Stimulated activated CD4-positive, alpha-beta T cell treated with anti-CD3 and anti-CD28 coated beads, TNF-alpha, amount 100 ng/mL, for 24 hours (primary cell): ENCODE measurements at places on chromosomes 1 and 21.

DNA sequence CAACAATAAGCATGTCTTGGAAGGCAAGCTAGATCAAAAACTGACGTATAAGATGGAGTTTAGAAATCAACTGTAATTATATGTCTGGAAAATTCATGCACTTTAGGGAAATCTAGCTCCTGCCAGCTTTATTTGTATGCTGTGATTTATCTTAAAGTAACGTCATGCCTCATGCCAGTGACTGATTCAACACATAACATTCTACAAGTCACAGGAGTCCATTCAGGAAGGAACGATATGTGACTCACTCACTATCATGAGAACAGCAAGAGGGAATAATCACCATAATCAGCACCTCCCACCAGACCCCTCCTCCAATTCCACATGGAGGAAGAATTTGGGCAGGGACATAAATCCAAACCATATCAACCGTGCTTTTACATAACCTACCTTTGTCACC, 682.4 kb upstream of the ADAMTS5 start:
- no peak for DNase-seq

- DNase-seq = no peak
These were observed 742.6 kb upstream of the CXADR start for GRCh38 chr21:16770266-16770665.

DNA sequence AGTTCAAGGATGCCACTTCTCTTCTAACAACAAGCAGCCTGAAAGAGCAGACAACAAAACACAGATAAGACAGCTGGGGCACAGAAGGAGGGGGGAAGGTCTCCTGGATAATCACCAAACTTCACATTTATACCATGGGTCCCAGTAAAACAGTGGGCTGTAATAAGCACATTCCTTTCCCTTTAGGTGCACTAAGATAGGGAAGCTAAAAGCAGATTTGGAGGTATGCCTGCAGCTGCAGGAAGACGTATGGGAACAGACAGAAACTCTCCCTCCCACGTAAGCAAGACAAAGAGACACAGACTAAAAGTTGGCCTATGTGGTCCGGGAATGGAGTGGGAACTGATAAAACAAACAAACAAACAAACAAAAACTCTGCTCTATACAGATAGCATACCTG, 612.1 kb downstream of the MRPL39 start:
- DNase-seq = no peak

- DNase-seq = no peak
These were observed 10.4 kb downstream of the MPZ start for GRCh38 chr1:161299347-161299746.

DNA sequence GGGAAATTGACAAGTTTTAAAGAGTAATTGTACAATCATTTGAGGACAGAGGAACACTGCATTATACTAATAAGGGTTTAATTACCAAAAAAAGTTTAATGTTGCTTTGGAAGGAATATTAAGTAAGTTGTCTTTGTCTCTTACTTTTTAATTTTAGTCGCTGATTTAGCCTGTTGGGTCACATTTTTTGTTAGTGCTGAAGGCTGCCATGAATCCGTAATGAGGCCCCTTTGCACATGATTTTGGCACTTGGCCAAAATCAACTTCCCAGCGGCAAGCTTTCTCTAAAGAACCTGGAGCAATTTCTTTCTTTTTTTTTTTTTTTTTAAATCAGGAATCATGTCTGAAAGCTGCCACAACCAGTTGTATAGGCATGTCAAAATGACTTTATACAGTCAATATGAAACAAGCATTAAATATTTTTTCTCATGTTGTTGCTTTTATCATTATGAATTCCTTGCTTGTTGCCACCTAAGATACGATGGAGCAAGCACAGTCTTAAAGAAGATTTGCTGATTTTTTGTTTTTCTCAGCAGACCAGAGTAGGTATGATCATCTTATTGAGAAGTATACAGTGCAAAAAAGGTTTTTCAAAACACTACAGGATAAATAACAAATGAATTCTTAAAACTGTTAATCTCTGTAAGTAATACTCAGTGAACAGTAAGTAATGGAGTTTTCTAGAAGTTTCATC, 690.4 kb downstream of the USP25 start:
- DNase-seq = no peak

DNA sequence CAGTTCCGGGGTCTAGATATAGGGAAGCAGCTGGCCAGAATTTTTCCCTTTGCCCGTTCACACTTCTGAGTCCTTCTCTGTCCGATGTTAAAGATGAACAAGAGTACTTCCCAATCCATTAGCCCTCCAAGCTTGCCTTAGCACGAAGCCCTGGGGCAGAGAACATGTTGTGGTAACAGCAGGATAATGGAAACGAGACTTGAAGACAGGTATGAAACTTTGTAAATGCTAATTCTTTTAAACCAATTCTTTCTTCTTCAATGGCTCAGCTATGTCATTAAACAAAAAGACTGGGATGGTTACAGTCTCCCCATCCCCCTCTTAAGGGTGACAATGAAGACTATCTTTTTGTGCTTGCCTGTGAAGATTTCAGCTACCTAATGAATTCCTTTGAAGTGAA, 218.5 kb downstream of the PLA2G4A start:
- DNase-seq = no peak

GRCh38 chr1:214718724-214719123, 115.7 kb downstream of the CENPF start:
- DNase-seq = no peak

- no peak for DNase-seq
These were observed 684 bp downstream of the IFI16 start for GRCh38 chr1:159010391-159010790.

DNA sequence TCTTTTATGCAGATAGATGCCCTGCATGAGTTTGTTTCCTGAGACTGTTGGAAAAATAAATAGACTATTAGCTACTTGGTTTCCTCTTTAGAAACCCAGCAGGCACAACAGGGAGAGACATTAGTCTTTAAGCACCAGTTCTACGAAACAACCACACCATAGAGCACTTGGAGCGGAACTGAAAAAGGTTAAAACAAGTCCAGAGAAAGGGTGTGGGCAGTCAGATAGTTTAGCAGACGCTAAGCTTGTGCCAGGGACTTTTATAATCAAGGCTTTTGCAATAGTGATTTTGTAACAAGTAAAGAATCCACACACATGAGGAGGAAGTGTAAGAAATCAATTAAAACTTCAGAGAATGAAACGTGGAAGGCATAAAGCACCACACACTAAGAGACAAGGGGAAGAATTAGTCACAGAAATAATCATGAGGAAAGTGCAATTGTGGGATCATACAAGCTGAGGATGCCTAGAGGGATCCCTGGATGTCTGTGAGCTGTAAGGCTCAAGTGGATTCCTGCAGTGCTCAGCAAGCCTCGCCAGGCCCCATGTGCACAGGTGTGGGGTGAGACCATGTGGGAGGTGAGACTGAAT, 37.8 kb upstream of the TLR5 start:
- DNase-seq = no peak

GRCh38 chr1:94702442-94702815, 117.7 kb upstream of the SLC44A3 start:
- DNase-seq = no peak

- no peak for DNase-seq
These were observed 53.3 kb downstream of the SPATA6 start for GRCh38 chr1:48418742-48419141.

- no peak for DNase-seq
These were observed 75.7 kb upstream of the ADGRL4 start for GRCh38 chr1:79082233-79082632.

DNA sequence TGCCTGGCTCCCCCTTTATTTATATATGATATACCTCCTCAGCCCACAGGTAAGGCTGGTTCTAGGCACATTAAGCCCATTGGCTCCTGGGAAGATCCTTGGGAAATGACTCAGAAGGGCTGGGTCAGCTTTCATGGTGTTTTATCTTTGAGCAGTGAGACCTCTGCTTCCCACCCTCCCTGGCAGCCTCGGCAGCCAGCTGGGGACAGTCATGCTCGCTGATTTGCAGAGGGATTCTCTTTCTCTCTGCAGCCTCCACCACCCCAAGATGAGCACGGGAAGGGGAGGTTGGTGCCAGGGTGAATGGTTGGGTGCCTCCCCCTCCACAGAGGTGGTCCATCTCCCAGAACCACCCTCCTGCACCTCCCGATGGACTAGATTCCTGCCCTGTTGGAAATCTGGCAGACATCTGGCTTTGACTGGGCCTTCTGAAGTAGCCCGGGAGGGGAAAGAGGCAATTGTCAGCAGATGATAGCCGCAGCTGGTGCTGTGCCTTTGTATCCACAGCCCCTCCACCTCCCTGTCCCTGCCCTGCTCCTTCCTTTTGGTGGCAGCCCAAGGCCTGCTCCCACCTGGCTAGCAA, 24.6 kb downstream of the IER5 start:
- no peak for DNase-seq

- no peak for DNase-seq
These were observed 36.6 kb downstream of the ACP6 start for GRCh38 chr1:147633759-147634158.

- DNase-seq = no peak
These were observed 498.5 kb downstream of the NUF2 start for GRCh38 chr1:163820226-163820625.

GRCh38 chr1:183414365-183414764, 3.8 kb downstream of the NMNAT2 start:
- DNase-seq = no peak

DNA sequence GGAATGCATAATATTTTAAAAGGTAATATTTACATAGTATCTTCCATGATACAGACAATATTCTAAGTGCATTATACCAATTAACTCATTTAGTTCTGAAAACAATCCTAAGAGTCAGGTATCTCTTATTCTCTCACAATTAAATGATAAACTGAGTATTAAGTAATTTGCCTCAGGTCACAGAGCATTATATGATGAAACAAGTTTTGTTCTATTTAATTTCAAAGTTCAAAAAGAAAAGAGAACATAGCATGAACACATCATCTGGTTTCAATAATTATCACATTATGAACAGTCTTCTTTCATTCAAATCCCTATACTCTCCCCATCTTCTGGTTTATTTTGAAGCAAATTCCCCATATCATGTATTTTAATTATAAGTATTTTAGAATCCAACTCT, 927.5 kb downstream of the ADGRL2 start:
- no peak for DNase-seq

- DNase-seq = no peak
These were observed 497.2 kb upstream of the PKN2 start for GRCh38 chr1:88186911-88187310.

DNA sequence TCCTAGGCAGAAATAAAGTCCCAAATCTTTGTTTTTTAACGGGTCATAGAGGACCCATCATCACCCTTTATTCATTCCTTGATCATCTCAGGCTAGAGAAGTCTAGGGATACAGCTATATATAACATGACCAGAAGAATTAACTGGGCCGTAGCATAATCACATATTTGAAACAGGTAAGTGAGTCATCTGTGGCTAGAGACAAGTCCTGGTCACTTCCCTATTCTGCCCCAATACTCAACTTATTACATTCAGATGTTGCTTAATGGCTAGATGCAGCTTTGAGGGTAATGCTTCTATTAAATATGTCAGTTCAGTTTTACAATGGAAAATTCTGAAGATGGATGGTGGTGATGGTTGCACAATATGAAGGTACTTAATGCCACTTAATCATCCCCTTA, 47.0 kb downstream of the EXO1 start:
- no peak for DNase-seq

- DNase-seq = no peak
These were observed 45.8 kb downstream of the FOXD2 start for GRCh38 chr1:47483651-47484050.

GRCh38 chr1:171611306-171611705, 10.7 kb upstream of the MYOCOS start:
- no peak for DNase-seq
